Activated CD8-positive, alpha-beta T cell treated with anti-CD3 and anti-CD28 coated beads, Interleukin-2, amount 10 ng/mL, durations not matched to agents 7 days and 5 days (primary cell): ENCODE measurements at places on chromosomes 2 and 18. TPM values are rescaled to one million over a fixed set of nuclear protein-coding genes. Genes with fewer than 3 reads are reported as not detected.

- no peaks in the 10 kb centered on the region for H3K36me3 ChIP-seq
- no peak overlapping the region for H3K27ac ChIP-seq
- DNase-seq: no peak
- peaks cover 9% of the 10 kb centered on the region for H3K27me3 ChIP-seq
- H3K4me1 ChIP-seq: peaks cover 19% of the 10 kb centered on the region
- H3K4me3 ChIP-seq: no peak overlapping the region
Measured at GRCh38 chr18:73768043-73768442, 379.6 kb downstream of the FBXO15 start.

- no peak overlapping the region for H3K4me3 ChIP-seq
- no peaks in the 10 kb centered on the region for H3K36me3 ChIP-seq
- no peak overlapping the region for H3K27ac ChIP-seq
- peak; percentile 61 for DNase-seq
- peaks cover 8% of the 10 kb centered on the region for H3K27me3 ChIP-seq
- peaks cover 19% of the 10 kb centered on the region for H3K4me1 ChIP-seq
Measured at GRCh38 chr2:113080134-113080533, 12.4 kb downstream of the IL1F10 start.

GRCh38 chr2:8394569-8395359 is 287.1 kb upstream of the ID2 start:
- no peak for DNase-seq
- H3K4me1 ChIP-seq: peaks cover 26% of the 10 kb centered on the region
- peaks cover 5% of the 10 kb centered on the region for H3K27me3 ChIP-seq
- H3K27ac ChIP-seq: no peak overlapping the region
- H3K4me3 ChIP-seq: no peak overlapping the region
- H3K36me3 ChIP-seq: no peaks in the 10 kb centered on the region

- H3K4me3 ChIP-seq: no peak overlapping the region
- no peaks in the 10 kb centered on the region for H3K36me3 ChIP-seq
Measured at GRCh38 chr2:16625201-16625729, 40.4 kb downstream of the CYRIA start.

GRCh38 chr2:48912110-48912509 is 156.6 kb upstream of the LHCGR start:
- no peaks in the 10 kb centered on the region for H3K36me3 ChIP-seq
- no peaks in the 10 kb centered on the region for H3K27me3 ChIP-seq
- H3K4me1 ChIP-seq: no peaks in the 10 kb centered on the region
- H3K27ac ChIP-seq: no peak overlapping the region
- H3K4me3 ChIP-seq: no peak overlapping the region

GRCh38 chr2:233384015-233384414 is 29.7 kb downstream of the DGKD start:
- peaks cover 57% of the 10 kb centered on the region for H3K36me3 ChIP-seq
- no peak for DNase-seq
- H3K4me3 ChIP-seq: peak overlapping the region; percentile 66

GRCh38 chr18:8416212-8417019 is 192.8 kb upstream of the RAB12 start:
- H3K36me3 ChIP-seq: no peaks in the 10 kb centered on the region
- no peaks in the 10 kb centered on the region for H3K27me3 ChIP-seq
- H3K4me3 ChIP-seq: no peak overlapping the region
- DNase-seq: no peak

DNA sequence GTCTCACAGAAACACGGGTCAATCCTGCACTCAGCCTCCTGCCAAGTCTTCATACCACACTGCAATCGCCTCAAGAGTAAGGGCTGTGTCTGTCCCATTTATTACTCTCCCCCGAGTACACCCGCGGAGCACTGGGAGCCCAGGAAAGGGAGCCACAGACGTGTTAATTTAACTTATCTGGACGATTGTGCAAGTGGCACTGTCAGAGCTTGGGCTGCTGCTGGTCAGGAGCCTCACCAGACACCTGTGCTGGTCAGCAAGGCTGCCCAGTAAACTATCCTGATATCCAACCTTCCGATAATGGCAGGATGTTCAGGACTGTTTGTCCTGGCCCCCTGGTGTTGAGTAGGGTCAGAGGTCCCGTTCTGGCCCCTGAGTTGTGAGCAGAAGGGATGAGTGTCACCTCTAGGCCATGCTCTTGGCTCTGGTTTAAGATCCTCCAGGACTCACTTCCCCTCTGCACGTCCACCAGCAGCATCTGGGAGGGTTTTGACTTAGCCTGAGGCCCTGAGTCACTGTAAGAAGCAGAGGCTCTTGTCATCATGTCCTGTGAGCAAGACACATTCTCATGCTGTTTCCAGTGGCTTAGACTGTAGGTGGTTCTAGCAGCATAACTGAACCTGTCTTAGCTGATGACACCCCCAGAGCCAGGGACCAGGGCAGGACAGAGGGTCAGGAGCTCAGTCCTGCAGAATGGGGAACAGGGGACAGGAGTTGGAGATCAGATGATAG is 82.5 kb upstream of the ARL4C start:
- H3K4me3 ChIP-seq: no peak overlapping the region
- no peaks in the 10 kb centered on the region for H3K4me1 ChIP-seq
- no peak for DNase-seq
- no peaks in the 10 kb centered on the region for H3K36me3 ChIP-seq

GRCh38 chr2:120204022-120204405 is 19.2 kb downstream of the TMEM185B start:
- H3K27me3 ChIP-seq: no peaks in the 10 kb centered on the region
- H3K4me3 ChIP-seq: no peak overlapping the region
- no peak for DNase-seq
- H3K27ac ChIP-seq: no peak overlapping the region

GRCh38 chr2:15840148-15840547 is 100.2 kb upstream of the MYCN start:
- H3K4me3 ChIP-seq: no peak overlapping the region
- no peaks in the 10 kb centered on the region for H3K4me1 ChIP-seq
- no peaks in the 10 kb centered on the region for H3K36me3 ChIP-seq
- no peaks in the 10 kb centered on the region for H3K27me3 ChIP-seq
- no peak overlapping the region for H3K27ac ChIP-seq
- no peak for DNase-seq

GRCh38 chr2:50647381-50647780 is 384.6 kb downstream of the NRXN1 start:
- no peaks in the 10 kb centered on the region for H3K27me3 ChIP-seq
- no peak overlapping the region for H3K4me3 ChIP-seq
- H3K27ac ChIP-seq: no peak overlapping the region
- no peak for DNase-seq

- H3K4me1 ChIP-seq: no peaks in the 10 kb centered on the region
- H3K27me3 ChIP-seq: no peaks in the 10 kb centered on the region
- no peak for DNase-seq
- no peak overlapping the region for H3K4me3 ChIP-seq
Measured at GRCh38 chr2:145930318-145930717, 1410.4 kb upstream of the ZEB2 start.

- DNase-seq: no peak
- peaks cover 4% of the 10 kb centered on the region for H3K27me3 ChIP-seq
- H3K36me3 ChIP-seq: peaks cover 5% of the 10 kb centered on the region
Measured at GRCh38 chr2:65344689-65345088, 87.7 kb downstream of the SPRED2 start.

GRCh38 chr2:89781962-89782361 is 1090.5 kb downstream of the RPIA start:
- H3K27ac ChIP-seq: no peak overlapping the region
- DNase-seq: no peak
- H3K4me3 ChIP-seq: no peak overlapping the region
- no peaks in the 10 kb centered on the region for H3K27me3 ChIP-seq

- H3K36me3 ChIP-seq: peaks cover 11% of the 10 kb centered on the region
- H3K27me3 ChIP-seq: no peaks in the 10 kb centered on the region
- no peak overlapping the region for H3K4me3 ChIP-seq
Measured at GRCh38 chr2:233486357-233486756, 80.2 kb downstream of the USP40 start.

DNA sequence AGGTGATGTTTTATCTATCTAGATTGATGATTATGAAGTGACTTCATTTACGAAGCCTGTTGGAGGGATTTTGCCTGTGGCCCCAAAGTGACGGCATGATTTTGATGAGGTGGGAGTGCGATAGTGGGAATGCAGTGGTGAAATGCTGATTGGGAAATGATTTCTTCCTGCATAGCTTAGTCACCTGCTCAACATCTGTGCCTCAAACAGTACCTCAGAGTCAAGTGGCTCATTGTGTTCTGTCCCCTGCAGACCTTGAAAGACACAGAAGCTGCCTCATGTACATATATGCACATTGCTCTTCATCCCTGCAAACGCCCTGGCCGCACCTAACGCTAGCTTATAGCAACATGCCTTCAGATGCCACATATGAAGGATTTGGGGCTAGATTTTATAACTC is 201.2 kb downstream of the TPGS2 start:
- DNase-seq: no peak
- no peak overlapping the region for H3K4me3 ChIP-seq
- no peaks in the 10 kb centered on the region for H3K36me3 ChIP-seq
- no peaks in the 10 kb centered on the region for H3K4me1 ChIP-seq

GRCh38 chr2:118918017-118918416 is 24.0 kb upstream of the MARCO start:
- H3K4me1 ChIP-seq: no peaks in the 10 kb centered on the region
- H3K27ac ChIP-seq: no peak overlapping the region
- no peaks in the 10 kb centered on the region for H3K27me3 ChIP-seq
- no peak overlapping the region for H3K4me3 ChIP-seq
- no peak for DNase-seq
- H3K36me3 ChIP-seq: no peaks in the 10 kb centered on the region

DNA sequence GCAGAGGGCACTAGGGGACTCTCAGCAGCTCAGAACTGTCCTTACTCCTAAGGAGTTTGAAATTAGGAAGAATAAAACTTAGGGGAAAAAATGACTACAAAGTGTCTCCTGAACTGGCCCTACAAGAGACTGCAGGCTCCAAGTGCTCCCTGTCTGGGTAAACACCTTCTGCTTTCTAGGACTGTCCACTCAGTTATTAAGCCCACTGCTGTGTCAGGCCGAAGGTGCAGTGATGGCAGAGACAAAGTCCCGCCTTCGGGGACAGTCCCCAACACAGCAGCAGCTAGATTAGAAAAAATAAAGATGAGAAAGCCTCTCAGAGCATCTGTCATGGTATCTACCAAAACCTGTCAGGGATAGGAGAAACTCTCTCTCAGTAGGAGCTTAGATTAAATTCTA is 28.3 kb downstream of the TWIST2 start:
- no peaks in the 10 kb centered on the region for H3K27me3 ChIP-seq
- no peak for DNase-seq
- H3K36me3 ChIP-seq: no peaks in the 10 kb centered on the region
- H3K4me1 ChIP-seq: no peaks in the 10 kb centered on the region

DNA sequence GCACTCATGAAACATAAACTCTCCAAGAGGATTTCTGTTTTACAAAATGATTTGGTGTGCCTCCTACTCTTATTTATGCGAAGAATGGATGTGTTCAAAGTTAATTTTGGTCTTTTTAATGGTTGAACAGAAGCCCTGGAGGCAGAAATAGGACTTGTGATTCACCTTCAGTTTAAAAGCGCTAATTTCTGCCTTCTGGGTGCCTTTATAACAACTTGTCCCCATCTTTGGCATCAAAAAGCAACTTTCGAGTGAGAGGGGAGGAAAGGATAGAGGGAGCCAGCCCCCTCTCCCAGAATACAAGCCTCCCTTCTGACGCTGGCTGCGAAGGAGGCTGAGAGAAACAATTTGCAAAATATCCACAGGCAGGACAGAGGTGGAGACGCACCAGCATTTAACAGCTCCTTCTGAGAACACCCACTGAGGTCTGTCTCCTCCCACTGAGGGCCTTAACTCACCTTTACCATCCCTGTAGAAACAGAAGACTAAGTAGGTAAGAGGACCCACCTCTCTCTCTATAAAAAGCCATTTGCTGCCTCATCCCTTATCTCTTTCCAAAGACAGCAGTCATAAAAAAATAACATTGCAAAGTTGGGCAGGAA is 24.3 kb upstream of the BCL11A start:
- H3K4me1 ChIP-seq: peaks cover 2% of the 10 kb centered on the region
- H3K4me3 ChIP-seq: no peak overlapping the region
- no peaks in the 10 kb centered on the region for H3K36me3 ChIP-seq
- peaks cover 37% of the 10 kb centered on the region for H3K27me3 ChIP-seq

GRCh38 chr2:86358957-86359356 is 21.5 kb upstream of the REEP1 start:
- H3K36me3 ChIP-seq: no peaks in the 10 kb centered on the region
- H3K4me3 ChIP-seq: no peak overlapping the region

GRCh38 chr2:59353306-59353921 is 1112.3 kb upstream of the FANCL start:
- H3K4me3 ChIP-seq: no peak overlapping the region
- DNase-seq: no peak
- no peaks in the 10 kb centered on the region for H3K27me3 ChIP-seq
- H3K36me3 ChIP-seq: no peaks in the 10 kb centered on the region

GRCh38 chr2:218149098-218149497 is 17.7 kb downstream of the CXCR1 start:
- peaks cover 15% of the 10 kb centered on the region for H3K27me3 ChIP-seq
- H3K4me1 ChIP-seq: no peaks in the 10 kb centered on the region
- no peak overlapping the region for H3K4me3 ChIP-seq
- no peak overlapping the region for H3K27ac ChIP-seq
- DNase-seq: no peak

- peaks cover 43% of the 10 kb centered on the region for H3K27me3 ChIP-seq
- H3K27ac ChIP-seq: no peak overlapping the region
- no peaks in the 10 kb centered on the region for H3K36me3 ChIP-seq
- DNase-seq: no peak
- H3K4me3 ChIP-seq: no peak overlapping the region
Measured at GRCh38 chr2:38533757-38534545, 68.8 kb downstream of the HNRNPLL start.

GRCh38 chr18:25177631-25178030 is 174.3 kb downstream of the ZNF521 start:
- H3K36me3 ChIP-seq: no peaks in the 10 kb centered on the region
- no peak overlapping the region for H3K4me3 ChIP-seq
- H3K27ac ChIP-seq: no peak overlapping the region
- H3K4me1 ChIP-seq: no peaks in the 10 kb centered on the region
- DNase-seq: no peak
- H3K27me3 ChIP-seq: peaks cover 6% of the 10 kb centered on the region

- DNase-seq: no peak
Measured at GRCh38 chr2:154901063-154901462, 202.6 kb downstream of the KCNJ3 start.

ITM2C gene
- total RNA-seq: 77.2 TPM

GALR1 gene
- not detected for total RNA-seq

SLC9A4 gene
- 0.08 TPM for total RNA-seq

NDUFS1 gene
- total RNA-seq: 69.0 TPM

ATP6V1C2 gene
- total RNA-seq: not detected

CD302 gene
- total RNA-seq: 0.08 TPM

POTEC gene
- total RNA-seq: not detected

TRIM54 gene
- total RNA-seq: 0.26 TPM

EMILIN2 gene
- 32.7 TPM for total RNA-seq

B4GALT6 gene
- total RNA-seq: 1.3 TPM

CABYR gene
- 0.97 TPM for total RNA-seq

ABCB11 gene
- 0.03 TPM for total RNA-seq

UGT1A10 gene
- not detected for total RNA-seq

RNF181 gene
- total RNA-seq: 104 TPM
